ENCODE measurements at places on chromosomes 6 and 20.

- DNase-seq, result no peak
Measured at GRCh38 chr6:40611912-40612311, 24.7 kb upstream of the LRFN2 start.

- no peak for DNase-seq
Measured at GRCh38 chr6:22029171-22029570, 267.7 kb downstream of the PRL start.

DNA sequence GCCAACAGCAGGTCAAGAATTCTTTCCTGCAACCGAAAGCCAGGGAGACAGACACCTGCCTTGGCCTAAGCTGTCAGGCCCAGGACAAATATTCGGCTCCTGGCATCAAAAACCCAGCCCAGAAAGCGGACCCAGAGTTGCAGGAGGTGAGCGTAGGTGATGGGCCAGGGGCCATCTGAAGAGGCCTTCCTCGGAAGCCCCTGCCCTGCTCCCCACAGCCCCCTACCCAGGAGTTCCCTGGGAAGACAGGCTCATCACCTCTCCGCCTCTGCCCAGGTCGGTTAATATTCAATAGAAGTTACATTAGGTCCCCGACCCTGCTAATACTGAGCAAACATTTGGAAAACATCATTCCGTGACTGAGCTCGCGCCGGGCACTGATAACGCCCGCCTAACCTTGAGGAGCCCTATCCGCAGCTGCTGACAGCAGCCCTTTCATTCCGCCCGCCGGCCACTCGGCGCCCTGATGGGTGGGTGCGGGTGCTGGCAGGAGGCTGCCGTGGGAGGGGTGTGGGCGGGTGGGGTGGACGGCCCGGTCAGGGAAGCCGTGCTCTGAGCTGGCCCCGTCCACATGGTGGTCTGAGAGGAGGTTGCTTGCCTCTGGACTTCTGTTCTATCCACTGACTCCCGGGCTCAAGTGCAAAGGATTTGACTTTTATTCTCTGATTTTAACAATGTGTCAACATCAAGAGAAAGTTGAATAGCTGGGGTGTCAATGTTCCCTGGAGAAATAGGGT is 55.7 kb downstream of the HNF4A start:
- DNase-seq, result no peak

DNA sequence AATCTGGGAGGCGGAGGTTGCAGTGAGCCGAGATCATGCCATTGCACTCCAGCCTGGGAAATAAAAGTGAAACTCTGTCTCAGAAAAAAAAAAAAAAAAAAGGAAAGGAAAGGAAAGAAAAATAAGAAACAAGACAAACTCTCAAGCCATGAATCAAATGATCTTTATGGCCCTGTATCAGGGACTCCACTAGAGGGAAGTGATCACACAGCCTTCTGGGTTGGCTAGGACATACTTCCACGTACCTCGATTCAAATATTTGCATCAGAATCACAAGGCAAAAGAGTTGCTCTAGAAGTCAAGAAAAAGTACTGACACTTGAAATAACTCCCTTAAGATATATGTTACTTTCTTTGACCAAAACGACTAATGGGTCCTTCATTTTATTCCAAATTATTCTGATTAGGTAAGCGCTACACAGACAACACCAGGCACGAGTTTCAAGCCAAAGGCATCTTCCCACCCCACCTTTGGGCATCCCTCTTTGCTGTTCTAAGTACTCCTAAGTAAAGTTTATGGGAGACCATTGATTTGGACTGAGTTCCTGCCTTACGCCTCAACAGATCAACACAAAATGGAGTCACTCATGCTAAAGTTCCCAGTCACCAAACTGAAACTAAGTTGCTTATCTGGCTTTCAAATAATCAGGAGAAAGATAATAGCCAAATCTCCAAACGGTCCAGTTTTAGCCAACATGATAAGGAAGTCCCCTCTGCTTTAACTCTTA is 77.5 kb upstream of the NT5E start:
- DNase-seq, result no peak

- DNase-seq, result no peak
Measured at GRCh38 chr6:117288083-117288715, 22.8 kb downstream of the VGLL2 start.

DNA sequence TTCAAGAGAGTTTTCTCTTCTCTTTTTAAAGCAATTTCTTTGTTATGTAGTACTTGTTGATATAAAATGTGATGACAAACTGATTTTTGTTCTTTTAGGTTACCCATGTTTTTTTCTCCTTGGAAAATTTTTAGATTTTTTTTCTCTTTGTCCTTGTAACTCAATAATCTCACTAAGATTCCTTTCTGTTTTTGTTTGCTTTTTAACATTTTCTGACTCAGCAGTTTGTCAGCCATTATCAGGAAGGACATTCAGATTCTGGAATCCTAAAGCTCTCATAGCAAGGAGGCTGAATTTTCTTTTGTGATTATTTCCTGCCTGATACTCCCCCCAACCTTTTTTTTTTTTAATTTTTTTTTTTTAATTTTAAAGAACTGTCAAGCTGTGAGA is 75.2 kb upstream of the CITED2 start:
- no peak for DNase-seq

GRCh38 chr6:157658301-157658700 is 164.7 kb upstream of the SNX9 start:
- DNase-seq, result no peak

DNA sequence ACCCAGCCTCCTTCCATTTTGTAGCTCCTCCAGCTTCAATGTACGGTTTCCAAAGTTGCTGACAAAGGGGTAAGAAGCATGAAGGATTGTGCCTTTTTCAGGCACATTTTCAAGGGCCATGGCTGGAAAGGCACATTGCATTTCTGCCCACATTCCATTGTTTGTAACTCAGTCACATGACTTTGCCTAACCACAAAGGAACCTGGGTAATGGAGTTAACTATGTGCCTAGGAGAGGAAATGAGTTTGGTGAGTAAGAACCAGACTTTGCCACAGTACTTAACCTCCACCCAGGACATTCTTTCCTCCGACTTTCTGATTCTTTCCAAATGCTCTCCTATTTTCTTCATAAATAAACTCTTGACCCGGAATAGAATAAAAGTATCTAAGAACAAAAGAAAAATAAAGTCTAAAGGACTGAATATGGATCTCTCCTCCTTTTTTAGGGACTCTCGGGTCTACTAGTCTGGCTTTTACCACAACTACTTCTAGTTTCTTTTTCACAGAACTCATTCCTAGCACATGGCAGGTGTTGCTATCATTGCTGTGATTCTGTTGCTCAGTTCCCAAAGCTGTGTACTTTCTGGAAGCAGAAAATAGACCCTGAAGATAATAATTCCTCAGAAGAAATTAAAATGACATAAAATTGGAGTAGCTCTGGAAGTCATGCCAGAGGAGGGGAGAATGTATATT is 81.5 kb upstream of the ISM1 start:
- DNase-seq, result no peak

GRCh38 chr6:126764104-126764503 is 354.4 kb upstream of the RSPO3 start:
- DNase-seq, result no peak

DNA sequence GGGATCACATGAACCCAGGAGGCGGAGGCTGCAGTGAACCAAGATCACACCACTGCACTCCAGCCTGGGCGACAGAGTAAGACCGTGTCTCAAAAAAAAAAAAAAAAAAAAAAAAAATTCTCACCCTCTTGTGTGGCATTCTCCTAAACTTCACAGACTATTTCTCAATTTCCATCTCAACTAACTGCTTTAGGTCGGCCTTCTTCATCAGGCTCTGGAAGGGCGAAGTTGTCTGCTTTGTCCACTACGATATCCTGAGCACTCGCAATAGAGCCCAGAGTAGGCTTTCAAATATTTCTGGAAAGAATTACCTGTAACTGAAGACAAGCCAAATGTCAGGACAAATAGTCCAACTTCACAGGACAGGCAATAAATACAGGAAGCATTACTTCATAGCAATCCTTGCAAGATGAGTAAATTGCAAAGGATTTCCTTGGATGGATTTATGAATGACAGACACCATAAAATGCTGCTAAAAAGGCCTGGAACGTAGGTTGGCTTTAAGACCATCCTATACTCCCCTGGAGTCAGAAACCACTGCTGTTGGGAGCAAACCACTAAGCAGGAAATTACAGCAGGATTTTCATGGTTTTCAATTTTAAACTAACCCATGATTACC is 116.3 kb upstream of the SLC2A12 start:
- no peak for DNase-seq

- no peak for DNase-seq
Measured at GRCh38 chr6:20680697-20681165, 146.5 kb downstream of the CDKAL1 start.
